Lung (tissue), 17 donors: ENCODE measurements at places on chromosomes 4 and X.

DNA sequence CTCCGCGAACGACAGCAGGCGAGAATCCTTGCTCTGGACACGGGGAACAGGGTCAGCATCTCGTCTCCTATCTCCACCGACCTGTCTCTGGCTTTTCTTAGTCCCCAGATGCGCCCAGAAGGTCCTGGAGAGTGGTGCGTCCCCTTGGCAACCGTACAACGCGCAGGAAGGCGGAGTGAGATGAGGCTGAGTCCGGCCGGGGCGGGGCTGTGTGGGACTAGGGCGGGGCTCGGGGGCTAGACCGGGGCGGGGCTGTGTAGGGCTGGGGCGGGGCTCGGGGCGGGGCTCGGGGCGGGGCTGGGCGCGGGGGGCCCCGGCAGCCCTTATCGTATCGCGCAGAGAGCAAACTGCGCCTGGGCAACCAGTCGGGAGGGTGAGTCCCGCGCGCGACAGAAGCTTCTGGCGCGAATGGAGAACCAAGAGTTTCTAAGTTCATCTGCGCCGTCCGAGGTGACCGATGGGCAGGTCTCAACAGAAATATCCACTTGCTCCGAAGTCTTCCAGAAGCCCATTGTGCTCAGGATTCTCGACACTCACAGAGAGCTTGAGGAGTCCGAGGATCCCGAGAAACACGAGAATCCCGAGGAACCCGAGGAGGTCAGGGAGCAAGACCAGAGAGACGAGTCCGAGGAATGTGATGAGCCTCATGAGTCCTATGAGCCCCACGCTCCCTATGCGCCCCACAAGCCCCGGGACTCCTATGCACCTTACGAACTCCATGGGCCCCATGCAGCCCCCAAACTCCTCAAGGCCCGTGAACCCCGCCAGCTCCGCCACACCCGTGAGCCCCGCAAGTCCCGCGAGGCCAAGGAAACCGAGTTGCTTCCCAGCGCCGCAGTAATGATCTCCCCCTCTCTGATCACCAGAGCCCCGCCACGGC lies 24.9 kb downstream of the ARL9 start:
- DNase-seq = peak; percentile 89

DNA sequence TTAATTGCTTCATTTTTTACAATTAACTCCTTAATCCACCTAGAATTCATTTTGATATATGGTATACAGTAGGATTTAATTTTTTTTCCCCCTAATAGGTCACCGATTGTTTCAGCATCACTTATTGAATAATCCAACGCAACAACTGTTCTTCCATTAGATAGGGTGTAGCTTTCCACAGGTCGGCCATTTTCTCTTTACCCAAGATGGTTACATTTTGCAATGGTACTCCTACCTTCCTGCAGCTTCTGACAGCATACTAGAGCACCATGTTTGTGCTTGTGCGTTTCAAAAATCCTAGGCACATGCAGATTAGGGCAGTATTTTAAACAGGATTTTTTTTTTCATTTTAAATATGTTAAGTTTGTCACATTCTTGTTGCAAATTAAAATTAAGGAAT lies 2.3 kb downstream of the LINC00632 start:
- DNase-seq = no peak

GRCh38 chr4:69995526-69996016 lies at the start of gene STATH:
STATH (plus strand) TSS chr4:69995966; CDS start chr4:69998438, 2,472 bp downstream.
- DNase-seq = no peak

DNA sequence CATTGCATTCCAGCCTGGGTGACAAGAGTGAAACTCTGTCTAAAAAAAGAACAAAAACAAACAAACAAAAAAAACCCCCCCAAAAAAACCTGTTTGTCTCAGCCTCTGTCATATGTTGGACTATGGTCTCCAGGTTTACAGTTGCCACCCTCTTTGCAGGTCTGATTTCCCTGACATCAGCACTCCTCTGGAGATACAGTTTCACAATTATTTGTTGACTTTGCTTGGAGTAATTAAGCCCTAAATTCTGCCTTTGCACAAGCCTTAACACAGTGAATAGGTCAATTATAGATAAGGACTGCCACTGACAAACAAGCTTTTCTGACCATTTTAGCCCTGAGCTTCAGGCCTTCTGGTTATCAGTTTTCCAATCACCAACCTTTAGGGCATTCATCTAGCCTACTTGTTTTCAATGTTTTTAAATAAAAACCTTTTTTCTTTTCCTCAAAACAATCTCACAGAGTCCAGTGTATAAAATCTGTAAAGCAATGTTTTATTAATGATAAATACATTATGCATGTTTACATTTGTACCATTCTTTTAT lies 20.4 kb upstream of the MAPK10 start:
- peak; percentile 32 for DNase-seq

DNA sequence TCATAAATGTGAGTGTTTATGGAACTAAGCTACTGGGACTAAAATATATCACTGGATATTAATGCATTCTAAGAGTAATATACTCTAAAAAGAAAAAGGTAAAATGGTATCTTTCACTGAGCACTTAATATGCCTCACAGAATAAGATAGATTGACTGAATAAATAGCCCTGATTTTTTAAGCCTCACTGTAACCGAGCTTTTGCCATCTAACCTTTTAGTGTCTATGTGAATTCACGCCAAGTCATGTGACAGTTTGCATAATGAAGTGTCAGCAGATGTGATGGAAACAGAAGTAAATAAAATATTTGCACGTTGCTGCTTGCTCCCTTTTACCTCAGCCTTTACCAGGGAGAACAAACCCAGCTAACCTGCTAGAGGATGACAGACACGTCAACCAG lies 119.7 kb upstream of the NWD2 start:
- DNase-seq = peak; percentile 72

- no peak for DNase-seq
These were observed 113.8 kb downstream of the ATP8A1 start for GRCh38 chr4:42543126-42543525.

DNA sequence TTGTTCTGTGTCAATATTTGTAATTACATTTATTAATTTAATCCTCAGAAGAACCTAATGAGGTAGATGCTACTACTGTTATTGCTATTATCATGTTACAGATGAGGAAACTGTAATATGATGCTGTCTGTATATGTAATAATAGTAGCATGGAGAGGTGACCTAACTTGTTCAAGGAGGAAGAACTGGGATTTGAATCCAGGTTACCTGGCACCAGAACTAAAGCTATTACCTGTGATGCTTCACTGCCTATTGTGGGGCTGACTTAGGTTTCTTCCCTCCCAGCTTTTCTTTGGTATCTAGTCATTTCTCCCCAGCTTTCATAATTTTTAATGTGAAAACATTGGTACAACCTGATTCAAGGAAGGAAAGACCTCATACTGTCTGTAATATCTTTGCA lies 43.6 kb downstream of the RAPGEF2 start:
- no peak for DNase-seq

- no peak for DNase-seq
These were observed 37.6 kb downstream of the MAGEA9 start for GRCh38 chrX:149819371-149819770.

DNA sequence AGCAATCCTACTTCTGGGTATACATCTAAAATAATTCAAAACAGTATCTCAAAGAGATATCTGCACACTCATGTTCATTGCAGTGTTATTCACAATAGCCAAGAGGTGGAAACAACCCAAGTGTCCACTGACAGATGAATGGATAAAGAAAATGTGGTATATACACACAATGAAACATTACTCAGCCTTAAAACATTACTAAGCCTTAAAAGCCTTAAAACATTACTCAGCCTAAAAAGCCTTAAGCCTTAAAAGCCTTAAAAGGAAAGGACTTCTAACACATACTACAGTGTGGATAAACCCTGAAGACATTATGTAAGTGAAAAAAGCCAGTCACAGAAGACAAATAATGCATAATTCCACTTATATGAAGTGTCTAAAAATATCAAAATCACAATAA lies 40.3 kb upstream of the TFDP3 start:
- DNase-seq = no peak

GRCh38 chr4:15953625-15954024 lies 9.3 kb downstream of the FGFBP2 start:
- DNase-seq = no peak

DNA sequence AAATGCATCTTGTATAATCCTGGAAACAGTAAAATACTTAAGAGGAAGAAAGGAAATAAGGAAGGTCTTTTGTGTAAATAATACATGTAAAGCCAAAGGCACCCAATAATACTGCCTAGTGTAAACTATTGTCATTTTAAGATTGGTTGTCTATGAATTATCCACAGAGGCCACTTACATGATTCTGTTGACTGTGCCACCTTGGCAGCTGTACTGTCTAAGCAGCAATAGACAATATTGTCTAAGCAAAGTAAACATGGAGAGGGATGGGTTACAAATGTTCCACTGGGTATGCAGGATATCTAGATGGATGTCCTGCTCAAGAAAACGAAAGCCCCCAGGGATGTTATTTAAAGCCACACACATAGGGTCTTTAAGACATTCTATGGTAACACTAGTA lies 19.4 kb downstream of the BEND4 start:
- no peak for DNase-seq

DNA sequence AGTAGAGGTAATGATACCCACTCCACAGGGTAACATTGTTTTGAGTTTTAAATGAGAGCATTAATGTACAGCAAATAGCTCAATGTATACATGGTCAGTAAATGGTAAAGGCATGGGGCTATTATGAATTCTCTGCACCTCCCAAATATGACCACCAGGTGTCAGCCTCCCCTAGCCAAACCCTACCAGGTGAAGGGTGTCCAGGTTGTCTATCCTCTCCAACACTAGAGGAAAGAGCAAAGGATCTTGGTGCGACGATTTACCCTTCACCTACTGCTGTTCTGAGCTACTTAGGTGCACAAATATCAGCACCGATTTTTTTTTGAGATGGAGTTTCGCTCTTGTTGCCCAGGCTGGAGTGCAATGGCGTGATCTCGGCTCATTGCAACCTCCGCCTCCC lies 26.5 kb upstream of the XIAP start:
- DNase-seq = peak; percentile 27

DNA sequence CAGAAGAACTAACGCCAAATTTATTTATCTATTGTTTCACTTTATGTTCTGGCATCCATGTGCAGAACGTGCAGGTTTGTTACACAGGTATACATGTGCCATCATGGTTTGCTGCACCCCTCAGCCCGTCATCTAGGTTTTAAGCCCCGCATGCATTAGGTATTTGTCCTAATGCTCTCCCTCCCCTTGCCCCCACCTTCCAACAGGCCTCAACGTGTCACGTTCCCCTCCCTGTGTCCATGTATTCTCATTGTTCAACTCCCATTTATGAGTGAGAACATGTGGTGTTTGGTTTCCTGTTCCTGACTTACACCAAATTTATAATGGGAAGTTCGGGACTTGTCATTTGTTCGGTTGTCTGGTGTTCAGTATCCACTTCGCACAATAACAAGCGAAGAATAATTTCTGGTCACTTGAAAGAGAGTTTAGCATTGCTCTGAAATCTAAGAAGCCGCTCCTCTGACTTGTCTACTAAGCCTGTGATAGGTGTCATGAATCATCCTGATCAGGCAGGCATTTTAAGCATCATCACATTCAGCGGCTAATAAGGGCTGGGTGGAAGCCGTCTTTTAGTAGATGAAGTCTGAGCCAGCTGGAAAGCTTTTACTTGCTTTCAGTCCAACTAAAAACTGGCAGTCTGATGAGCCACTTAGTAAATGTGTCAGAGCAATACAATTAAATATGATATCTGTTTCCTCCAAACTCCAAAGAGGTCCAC lies 1065.7 kb upstream of the PABPC4L start:
- peak; percentile 47 for DNase-seq

DNA sequence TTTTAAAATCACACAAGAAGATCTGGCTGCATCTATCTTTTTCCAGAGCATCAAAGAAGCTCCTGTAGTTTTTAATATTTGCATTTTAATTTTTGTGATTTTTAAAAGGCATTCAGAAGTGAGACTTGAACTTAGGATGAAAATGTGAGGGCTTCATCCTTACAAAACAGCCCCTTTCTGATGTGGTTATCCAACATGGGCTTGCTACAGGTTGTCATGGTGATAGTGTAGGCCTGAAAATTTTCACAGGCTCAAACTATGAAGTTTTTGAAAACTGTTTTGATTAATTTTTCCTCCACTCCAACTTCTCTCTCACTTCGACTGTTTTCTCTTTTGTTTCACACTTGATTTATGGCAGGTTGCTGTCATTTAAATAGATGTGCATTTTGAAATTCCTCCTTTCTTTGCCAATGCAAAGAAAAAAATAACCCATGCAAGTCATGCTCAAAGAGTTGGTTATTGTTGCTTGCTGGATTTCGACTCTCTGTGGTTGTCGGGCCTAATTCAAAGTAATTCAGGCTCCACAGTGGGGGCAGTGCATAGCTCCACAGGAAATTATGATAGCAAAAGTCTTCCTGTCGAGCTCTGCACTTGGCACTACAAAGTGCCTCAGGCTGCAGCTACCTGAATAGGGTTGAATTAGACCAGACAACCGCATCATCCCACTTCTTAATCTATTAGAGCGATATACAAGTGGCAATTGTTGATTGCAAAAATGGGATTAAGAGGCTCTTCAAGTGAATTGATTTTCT lies 201.0 kb upstream of the GPR101 start:
- DNase-seq = no peak

DNA sequence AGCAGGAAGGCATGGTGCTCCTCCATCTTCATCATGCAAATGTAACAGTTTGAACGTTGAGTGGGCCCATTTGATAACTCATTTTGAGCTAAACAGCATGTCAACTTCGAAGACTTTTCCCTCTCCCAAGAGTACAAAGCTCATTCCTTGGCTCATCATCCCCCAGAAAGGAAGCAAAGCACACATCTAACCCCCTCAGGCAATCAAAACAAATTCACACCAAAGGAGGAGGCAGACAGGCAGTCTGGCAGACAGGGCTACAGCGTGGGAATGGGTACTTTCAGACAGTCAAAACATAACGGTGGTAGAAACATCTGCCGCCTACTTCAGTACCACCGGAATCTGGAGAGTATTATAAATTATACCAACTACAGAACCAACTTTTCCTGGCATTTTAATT lies 81.7 kb downstream of the PCDH19 start:
- no peak for DNase-seq

DNA sequence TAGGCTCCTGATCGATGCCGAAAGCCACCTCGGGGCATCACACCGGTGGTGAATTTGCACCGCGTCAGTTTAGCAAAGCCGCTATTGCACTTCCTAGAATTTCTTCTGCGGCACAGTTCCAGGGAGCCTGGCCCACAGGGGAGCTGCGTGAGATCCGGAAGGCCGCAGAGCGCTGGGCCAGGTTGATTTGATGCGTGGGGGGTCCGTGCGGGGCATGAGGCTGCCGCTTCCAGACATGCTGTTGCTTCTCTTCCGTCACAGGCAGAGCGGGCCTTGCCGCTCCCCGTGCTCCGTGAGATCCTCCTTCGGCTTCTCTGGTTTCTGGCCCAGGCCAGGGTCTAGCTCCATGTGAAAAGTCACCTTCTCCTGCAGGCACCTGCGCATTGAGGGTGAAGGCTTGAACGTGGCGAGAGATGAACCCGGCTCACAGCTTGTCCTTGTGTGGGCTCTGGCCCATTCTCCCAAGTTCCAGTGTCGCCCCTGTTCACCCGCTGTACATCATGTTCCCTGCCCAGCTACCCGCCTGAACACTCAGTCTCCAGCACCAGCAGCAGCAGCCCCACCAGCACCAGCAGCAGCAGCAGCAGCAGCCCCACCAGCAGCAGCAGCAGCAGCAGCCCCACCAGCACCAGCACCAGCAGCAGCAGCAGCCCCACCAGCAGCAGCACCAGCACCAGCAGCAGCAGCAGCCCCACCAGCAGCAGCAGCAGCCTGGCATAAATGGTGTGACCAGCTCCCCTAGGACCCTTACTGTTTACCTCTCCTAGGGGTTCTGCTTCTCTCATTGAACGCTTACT lies 131.2 kb downstream of the TRIML1 start:
- DNase-seq = no peak
